ENCODE measurements at places on chromosomes 6 and 20.

GRCh38 chr20:25549843-25550477, 35.4 kb downstream of the NINL start:
- no peak for DNase-seq

DNA sequence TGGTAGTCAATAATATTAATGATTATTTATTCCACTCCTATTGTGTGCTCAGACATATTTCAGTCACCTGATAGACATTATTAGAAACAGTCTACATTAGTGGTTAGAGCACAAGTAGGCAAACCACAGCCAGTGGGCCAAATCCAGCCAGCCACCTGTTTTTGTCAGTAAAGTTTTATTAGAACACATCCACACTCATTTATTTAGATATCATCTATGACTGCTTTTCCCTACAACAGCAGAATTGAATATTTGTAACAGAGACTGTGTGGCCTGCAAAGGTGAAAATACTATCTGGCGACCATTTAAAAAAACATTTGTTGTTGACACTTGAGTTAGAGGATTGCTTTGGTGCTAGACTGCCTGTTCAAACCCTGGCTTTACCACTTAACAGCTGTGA, 220.0 kb upstream of the ZFP64 start:
- no peak for DNase-seq

GRCh38 chr6:31541059-31541657, 645 bp downstream of the DDX39B start:
- DNase-seq: peak; percentile 29

DNA sequence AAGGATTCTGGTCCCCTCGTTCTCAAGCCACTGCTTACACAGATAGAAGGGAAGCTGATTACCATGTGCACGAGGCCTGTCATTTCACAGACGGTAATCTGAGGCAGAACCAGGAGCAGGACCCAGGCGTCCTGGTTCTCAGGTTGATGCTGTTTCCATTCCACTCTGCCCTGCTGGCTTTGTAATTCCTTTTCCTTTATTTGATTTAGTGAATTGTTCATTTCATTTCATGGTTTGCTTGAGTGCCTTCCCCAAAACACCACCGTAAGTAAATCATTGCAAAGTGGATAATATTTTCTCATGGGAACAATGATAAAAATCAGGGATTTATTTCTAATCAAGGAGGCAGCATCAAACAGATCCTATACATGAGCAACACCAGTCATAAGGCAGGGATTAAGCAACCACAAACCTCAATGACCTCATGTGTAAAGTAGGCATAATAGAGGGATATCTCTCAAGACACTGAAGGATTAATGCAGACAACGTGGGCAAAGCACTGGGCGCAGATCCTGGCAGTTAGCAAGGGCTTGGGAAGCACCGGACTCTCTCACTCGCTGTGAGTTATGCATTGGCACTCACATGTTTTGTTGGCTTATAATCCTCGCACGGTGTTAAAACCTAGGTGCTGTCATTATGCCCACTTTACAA, 229.5 kb upstream of the FOXQ1 start:
- DNase-seq: no peak

DNA sequence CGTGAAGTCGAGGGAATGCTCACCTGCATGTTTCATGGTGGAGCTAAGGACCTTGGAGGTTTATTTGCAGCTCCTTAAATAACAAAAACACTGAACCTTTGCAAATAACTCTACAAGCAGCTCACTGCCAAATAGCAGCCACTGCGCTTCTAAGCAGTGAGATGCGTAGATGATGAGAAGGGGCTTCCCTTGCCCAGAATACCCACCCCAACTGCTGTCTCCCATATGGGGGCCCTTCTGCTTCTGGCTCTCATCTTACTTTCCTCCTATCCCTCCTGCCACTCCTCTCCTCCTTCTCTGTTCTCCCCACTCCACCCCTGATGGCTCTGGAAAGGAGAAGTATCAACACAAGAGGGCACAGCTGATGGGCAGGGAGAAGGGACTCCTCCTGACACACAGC, 193.3 kb upstream of the SSTR4 start:
- no peak for DNase-seq

DNA sequence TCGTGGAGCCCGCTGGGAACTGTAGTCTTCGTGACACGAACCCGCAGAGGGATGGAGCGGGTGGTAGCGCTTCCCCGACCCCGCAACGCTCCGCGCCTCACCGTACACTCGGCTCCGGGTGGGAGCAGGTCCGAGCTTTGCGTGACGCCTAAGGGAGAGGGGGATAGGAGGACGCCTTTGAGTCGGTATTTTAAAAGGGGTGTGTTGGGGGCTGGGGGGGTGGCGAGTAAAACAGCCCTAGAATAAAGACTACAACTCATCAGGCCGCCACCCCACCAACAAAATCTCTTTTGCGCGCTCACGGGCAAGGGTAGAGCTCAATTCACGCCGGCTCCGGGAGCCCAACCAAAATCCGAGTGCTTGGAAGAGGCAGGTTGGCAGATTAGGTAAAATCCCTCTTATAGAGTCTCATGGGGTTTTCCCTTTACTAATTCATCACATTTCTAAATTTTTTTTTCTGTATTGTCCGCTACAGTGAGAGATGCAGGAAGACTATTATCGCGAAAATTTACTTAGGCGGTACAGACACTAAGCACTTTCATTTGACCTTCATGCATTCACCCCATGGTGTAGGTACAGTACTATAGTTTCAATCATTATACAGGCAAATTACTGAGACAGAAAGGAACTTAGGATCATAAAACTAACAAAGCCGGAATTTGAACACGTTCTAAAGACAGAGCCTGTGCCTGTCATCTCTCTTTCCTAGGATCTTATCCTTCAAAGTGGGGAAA, 706 bp upstream of the SNX14 start:
- DNase-seq: no peak

DNA sequence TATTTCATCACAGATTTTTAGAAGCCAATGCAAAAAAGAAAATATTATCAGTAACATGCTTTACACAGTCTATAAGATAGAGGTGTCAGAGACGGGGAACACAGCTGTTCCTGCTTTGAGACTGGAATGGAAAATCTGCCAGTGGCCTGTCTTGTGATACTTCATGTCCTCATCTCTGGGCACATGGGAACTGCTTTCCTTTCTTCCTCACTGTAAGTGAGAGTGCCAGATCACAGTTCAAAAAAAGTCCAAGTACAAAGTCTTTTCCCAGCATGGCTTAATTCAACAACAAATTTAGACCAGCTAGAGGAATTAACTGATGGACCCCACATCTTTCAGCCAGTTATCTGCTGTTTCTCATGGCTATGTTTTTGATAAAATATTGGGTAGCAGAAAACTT, 490.4 kb downstream of the CDKAL1 start:
- no peak for DNase-seq

GRCh38 chr6:111259089-111259831, 172.0 kb downstream of the SLC16A10 start:
- peak; percentile 99 for DNase-seq

DNA sequence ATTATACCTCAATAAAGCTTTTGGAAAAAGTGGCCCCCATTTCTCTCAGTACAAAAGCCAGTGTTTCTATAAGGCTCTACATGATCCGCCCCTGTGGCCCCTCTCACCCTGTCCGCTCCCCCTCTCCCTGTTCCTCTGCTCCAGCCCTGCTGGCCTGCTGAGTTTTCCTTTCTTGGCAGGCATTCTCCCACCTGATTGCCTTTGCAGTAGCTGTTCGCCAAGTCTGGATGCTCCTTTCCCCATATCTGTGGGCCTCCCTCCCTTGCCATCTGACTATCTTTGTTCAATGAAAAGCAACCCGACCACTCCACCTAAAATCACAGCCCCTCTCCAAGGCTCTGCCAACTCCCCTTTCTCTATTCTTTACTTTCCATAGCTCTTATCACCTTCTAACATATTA, 33.2 kb downstream of the CDH22 start:
- DNase-seq: no peak

DNA sequence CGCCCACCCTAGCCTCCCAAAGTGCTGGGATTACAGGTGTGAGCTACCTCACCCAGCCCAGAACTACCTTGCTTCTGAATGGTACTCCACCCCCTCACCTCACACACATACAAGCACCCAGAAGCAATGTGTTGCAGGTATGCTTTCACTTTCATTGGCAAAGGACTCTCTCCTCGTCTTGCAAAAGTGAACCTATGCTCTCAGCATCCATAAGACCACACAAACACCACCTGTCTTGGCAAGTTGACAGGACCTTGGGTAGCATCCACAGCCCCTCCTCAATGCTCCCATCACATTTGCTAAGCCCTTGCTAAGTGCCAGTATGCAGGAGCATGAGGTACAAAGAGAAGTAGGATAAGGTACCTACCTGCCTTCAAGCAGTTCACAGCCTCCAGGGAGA, 3.7 kb downstream of the KIF13A start:
- no peak for DNase-seq

- DNase-seq: no peak
Observed at GRCh38 chr6:162644153-162644552, 83.4 kb downstream of the PRKN start.

- DNase-seq: no peak
Observed at GRCh38 chr20:2125474-2126112, 24.0 kb downstream of the STK35 start.

DNA sequence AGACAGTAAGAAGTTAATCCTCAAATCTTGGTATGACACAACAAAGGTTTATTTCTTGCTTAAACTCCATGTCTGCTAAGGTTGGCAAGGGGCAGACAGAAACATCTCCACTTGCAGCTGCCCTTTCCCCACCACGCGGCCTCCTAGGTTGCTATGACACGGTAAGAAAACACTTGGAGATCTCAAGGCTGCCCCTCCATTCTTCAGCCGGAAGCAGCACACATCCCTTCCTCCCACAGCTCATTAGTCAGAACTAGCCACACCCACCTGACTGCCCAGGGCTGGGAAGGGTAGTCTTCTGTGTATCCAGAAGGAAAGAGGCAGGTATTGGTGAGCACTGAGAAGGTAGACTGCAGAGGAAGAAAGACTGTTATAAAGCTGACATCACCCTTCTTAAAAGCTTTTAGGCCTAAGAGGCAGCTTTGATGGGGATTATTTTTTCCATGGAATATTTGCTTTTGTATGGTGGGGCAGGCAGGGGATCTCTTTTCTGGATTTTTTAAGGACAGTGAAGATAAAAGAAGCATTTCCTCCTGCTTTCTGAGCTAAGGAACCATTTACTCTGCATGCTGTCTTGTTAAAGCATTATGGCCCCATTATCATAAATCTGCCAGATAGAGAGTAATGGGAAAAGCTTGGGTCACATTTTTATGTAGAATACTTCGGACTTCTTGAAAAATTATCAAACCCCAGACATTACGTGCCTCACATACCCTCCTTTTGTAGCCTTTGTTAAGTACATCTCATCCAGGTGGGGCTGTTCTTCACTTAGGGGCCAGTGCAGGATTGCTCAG, 41.6 kb downstream of the MRAP2 start:
- DNase-seq: no peak

DNA sequence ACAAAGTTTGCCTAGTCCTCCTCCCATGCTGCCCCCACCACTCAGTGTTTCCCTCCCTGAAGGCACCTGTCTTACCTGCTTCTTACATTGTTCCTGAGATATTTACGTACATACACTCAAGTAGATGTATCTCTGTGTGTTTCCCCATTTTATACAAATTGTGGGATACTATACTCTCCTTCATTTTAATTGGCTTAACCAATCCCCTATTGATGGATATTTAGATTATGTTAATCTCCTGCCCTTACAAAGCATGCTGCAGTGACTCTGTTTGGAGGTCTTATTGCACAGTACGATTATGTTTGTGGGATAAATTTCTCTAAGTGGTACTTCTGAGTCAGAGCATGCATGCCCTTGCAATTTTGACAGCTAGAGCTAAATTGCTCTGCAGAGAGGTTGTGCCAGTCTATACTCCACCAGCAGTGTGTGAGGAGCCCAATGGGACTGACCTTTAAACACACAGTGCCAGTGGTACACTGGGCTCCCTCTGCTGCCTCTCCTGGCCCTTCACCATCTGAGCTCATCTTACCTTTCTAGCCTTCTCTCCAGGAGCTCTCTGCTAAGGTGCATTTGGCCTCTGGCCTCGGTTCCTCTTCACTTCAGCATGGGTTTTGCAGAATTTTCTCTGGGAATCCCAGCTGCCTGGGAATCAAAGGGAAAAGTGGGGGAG, 57.4 kb downstream of the LYRM2 start:
- DNase-seq: no peak

DNA sequence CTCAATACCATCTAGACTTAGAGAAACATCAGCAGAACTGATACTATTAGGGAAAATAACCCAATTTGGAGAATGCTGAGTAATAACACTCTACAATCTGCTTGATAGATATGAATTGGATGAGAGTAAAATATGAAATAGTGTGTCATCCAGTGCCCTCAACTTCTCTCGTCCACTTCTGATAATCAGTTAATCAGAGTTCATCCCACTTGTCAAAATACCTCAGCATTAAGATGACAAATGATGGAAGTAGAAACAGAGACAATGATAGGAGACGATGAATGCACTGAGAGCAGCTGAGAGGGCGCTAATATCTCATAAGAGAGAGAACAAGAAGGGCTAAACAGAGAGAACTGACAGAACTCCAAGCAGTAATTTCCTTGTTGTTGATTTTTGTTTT, 699.6 kb downstream of the EPHA7 start:
- no peak for DNase-seq

GRCh38 chr6:2917065-2917464, 14.0 kb upstream of the SERPINB9 start:
- no peak for DNase-seq
